ENCODE measurements at places on chromosomes 3 and 15. TPM values are rescaled to one million over a fixed set of nuclear protein-coding genes. Genes with fewer than 3 reads are reported as not detected.
A peak's percentile ranks its signal among the peaks of the same experiment; 100 is the strongest.

DNA sequence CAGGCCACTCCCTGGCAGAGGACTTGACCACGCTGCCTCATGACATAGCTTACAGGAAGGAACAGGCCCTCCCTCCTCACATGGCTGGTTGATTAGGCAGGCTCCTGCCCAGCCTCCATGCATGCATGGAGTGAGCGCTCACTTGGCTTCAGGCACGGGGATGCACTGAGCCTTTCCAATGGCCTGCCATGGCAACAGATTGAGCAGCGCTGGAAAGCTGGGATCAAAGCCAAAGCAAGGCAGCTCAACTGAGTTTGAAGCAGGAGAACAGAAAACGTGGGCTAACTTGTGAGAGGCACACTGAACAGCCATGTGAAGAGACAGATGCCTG lies 5.9 kb upstream of the GRAMD2A start:
- H3K4me3 ChIP-seq = no peak overlapping the region
- no peak for DNase-seq
- no peaks in the 10 kb centered on the region for H3K4me1 ChIP-seq
- peaks cover 66% of the 10 kb centered on the region for H3K36me3 ChIP-seq

- H3K36me3 ChIP-seq = no peaks in the 10 kb centered on the region
- peak; percentile 17 for DNase-seq
- no peak overlapping the region for H3K27ac ChIP-seq
- H3K4me3 ChIP-seq = no peak overlapping the region
- no peaks in the 10 kb centered on the region for H3K4me1 ChIP-seq
- H3K27me3 ChIP-seq = no peaks in the 10 kb centered on the region
Measured at GRCh38 chr3:194884649-194885315, 199.1 kb downstream of the FAM43A start.

DNA sequence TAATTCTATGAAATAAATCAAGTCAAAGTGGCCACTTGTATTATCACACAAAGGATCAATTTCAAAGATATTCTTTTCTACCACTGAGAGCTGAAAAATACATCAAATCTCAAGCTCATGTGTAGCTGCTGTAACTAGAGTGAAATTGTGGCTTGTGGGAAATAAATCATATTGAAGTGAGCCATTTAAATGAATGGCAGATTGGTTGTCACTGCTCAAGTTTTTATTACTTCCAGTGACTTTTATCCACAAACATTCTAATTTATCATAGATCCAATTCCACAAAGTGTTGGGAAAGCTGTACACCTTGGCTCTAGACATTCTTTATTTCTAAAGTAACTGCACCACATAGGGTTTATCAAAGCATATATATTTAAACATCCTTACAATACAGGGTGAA lies 285.4 kb downstream of the CNTN3 start:
- H3K36me3 ChIP-seq = no peaks in the 10 kb centered on the region
- H3K4me3 ChIP-seq = no peak overlapping the region
- H3K27ac ChIP-seq = no peak overlapping the region
- H3K4me1 ChIP-seq = no peaks in the 10 kb centered on the region
- DNase-seq = no peak
- H3K27me3 ChIP-seq = no peaks in the 10 kb centered on the region

- DNase-seq = no peak
- no peaks in the 10 kb centered on the region for H3K27me3 ChIP-seq
- H3K36me3 ChIP-seq = no peaks in the 10 kb centered on the region
Measured at GRCh38 chr3:179091113-179091512, 19.5 kb upstream of the ZMAT3 start.

GRCh38 chr15:89367485-89368451 lies 33.1 kb upstream of the POLG start:
- H3K4me1 ChIP-seq = peaks cover 21% of the 10 kb centered on the region
- H3K27me3 ChIP-seq = peaks cover 100% of the 10 kb centered on the region
- H3K27ac ChIP-seq = no peak overlapping the region
- H3K4me3 ChIP-seq = peak overlapping the region; percentile 14
- peak; percentile 88 for DNase-seq

- H3K4me1 ChIP-seq = peaks cover 7% of the 10 kb centered on the region
- H3K27me3 ChIP-seq = no peaks in the 10 kb centered on the region
- no peaks in the 10 kb centered on the region for H3K36me3 ChIP-seq
Measured at GRCh38 chr15:94671858-94672532, 440.6 kb downstream of the MCTP2 start.

- H3K27ac ChIP-seq = no peak overlapping the region
- H3K4me1 ChIP-seq = no peaks in the 10 kb centered on the region
- H3K36me3 ChIP-seq = no peaks in the 10 kb centered on the region
- H3K27me3 ChIP-seq = no peaks in the 10 kb centered on the region
- no peak for DNase-seq
Measured at GRCh38 chr15:76298986-76299385, 12.3 kb downstream of the ETFA start.

GRCh38 chr15:29094711-29095110 lies 174.9 kb downstream of the NSMCE3 start:
- H3K4me3 ChIP-seq = no peak overlapping the region

- no peaks in the 10 kb centered on the region for H3K27me3 ChIP-seq
- DNase-seq = no peak
- 0 out of 2 replicates have a peak, but pooled peaks cover 3% of the 10 kb centered on the region for H3K36me3 ChIP-seq
- H3K27ac ChIP-seq = no peak overlapping the region
Measured at GRCh38 chr15:44468709-44469385, 41.4 kb downstream of the CTDSPL2 start.

GRCh38 chr3:61420136-61420759 lies 141.1 kb upstream of the PTPRG start:
- H3K4me3 ChIP-seq = no peak overlapping the region
- H3K27ac ChIP-seq = no peak overlapping the region
- no peaks in the 10 kb centered on the region for H3K36me3 ChIP-seq
- no peaks in the 10 kb centered on the region for H3K4me1 ChIP-seq

DNA sequence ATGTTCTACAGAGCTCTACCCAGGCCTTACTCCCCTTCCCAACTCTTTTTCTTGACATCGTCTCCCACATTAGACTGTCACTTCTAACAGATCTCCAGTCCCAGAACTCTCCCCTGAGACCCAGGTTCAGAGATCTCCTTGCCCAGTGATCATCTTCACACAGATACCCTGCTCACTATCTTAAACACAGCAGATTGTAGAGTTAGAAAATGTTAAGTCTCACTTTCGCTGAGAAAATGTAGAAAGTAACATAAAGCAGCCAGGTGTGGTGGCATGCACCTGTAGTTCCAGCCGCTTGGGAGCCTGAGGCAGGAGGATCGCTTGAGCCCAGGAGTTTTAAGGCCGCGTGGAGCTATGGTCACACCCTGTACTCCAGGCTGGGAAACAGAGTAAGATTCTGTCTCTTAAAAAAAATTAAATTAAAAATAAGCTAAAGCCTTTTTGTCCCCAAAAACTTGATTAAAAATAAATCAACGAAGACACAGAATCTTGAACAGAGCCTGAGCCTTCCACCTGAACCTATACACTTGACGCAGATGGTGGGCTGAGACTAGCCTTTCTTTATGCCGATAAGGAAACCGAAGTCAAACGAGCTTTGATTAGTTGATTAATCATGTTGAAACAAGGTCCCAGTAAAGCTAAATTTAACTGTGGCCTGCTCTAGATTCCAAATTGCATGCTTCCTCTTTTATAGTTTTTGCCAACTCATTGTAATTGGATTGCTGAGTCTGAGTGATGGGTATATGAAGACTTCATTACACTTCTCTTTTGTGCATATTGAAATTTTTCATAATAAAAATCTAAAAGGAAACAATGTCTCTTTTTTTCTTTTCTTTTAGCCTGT lies 31.3 kb upstream of the BLM start:
- no peaks in the 10 kb centered on the region for H3K27me3 ChIP-seq
- no peak overlapping the region for H3K4me3 ChIP-seq
- no peak overlapping the region for H3K27ac ChIP-seq
- DNase-seq = no peak
- no peaks in the 10 kb centered on the region for H3K4me1 ChIP-seq

- no peaks in the 10 kb centered on the region for H3K27me3 ChIP-seq
- H3K36me3 ChIP-seq = no peaks in the 10 kb centered on the region
- no peak overlapping the region for H3K27ac ChIP-seq
Measured at GRCh38 chr3:30952786-30953185, 58.3 kb upstream of the GADL1 start.

The GRK7 gene
- not detected for total RNA-seq

The TLNRD1 gene
- total RNA-seq = 19.8 TPM

The NEK10 gene
- 0.84 TPM for total RNA-seq

The LSAMP gene
- total RNA-seq = 3.8 TPM

The HIGD2B gene
- total RNA-seq = not detected

The ATP2B2 gene
- 1.2 TPM for total RNA-seq

The IL17RE gene
- total RNA-seq = 4.4 TPM
